HS-27A (cell line): ENCODE measurements at places on chromosomes 3 and 15.

- no peak for DNase-seq
Measured at GRCh38 chr15:41494190-41494921, 682 bp downstream of the ITPKA start.

- DNase-seq = no peak
Measured at GRCh38 chr3:183534249-183534648, 21.3 kb downstream of the KLHL6 start.

GRCh38 chr3:2454865-2455264 is 356.2 kb downstream of the CNTN4 start:
- no peak for DNase-seq

GRCh38 chr15:57816599-57816998 is 110.1 kb downstream of the POLR2M start:
- no peak for DNase-seq

DNA sequence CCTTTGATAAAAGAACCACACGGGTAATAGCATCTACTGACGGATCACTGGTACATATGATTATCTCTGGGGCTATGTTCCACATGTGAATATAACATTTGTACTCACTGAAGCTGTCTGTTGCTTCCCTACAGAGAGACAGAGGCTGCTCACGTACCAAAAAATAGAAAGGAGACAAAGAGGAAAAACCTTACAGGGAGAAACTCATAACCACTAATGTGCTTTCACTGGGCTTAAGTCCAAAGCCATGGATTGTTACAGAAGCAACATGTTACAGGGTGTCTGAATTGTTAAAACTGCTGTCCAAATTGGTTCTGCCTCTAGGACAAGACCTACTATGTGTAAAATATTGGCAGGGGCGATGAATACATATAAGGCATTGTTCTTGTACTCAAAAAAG is 311.9 kb downstream of the FOXP1 start:
- no peak for DNase-seq

DNA sequence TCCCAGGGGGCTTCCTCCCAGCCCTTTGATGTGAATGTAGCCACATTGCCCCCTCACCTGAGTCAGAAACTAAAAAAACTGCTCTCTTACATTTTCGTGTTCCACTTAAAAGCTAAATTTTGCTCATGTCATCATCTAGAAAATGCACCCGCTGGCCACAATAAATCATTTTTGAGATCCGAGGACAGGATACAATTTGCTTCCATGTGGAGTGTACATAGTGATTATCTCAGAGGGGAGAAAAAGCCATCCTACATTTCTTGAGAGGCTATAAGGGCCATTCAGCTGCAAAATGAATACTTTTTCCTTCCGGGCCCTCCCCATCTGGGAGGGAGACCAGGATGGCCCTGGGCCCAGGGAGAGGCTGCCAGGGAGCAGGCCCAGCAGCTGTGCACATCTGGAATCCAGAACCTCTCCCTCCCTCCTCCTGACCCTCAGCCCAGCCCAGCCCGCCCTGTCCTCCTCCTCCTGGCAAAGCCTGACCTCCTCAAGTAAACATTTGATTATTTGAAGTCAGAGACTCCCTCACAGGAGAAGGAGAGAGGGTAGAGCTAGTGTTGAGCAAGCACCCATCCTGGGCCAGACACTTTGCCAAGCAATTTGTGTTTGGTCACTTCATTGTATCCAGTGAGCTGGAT is 59.1 kb downstream of the CORO2B start:
- no peak for DNase-seq

- DNase-seq = no peak
Measured at GRCh38 chr3:52520716-52521487, 12.8 kb downstream of the NT5DC2 start.
